ENCODE measurements at places on chromosomes 6 and 20. TPM values are rescaled to one million over a fixed set of nuclear protein-coding genes. Genes with fewer than 3 reads are reported as not detected.

The DOK5 gene
- 0.74 TPM for total RNA-seq

The NMBR gene
- not detected for total RNA-seq

The TOMM34 gene
- total RNA-seq = 12.8 TPM

The BMP2 gene
- total RNA-seq = 12.4 TPM

DNA sequence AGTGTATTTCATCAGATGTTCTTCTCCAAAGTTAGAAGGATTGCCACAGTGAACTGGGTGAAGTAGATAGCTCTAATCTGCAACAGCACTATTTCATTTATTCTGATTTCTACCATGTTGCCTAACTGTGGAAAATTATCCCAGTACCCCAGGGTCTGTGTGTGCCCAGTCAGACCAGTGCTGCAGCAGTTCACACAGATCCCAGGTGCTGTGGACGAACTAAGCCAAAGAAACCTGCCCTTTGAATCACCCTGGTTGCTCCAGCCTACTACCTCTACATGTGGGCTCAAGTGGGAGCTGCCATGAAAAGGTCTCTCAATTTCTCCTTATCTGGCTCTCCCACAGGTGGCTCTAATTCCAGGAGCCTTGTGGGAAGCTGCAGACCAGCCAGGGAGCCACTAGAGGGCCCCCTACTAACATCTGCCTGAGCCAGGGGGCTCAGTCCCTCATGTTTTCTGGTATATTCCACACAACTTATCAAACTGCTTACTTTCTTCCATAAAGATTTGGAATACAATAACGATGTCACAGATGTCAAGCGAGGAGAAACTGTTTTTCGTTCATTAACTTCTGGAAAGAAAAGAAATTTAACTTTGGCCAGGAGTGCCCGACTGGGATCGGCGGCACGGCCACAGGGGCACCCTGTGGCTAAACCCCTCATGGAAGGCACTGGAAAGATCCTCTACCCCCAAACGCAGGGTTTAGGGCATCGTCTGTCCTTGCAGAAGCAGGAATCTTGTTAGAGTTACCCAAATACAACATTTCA lies 31.6 kb upstream of the LY86 start:
- H3K27ac ChIP-seq = no peak overlapping the region
- peaks cover 5% of the 10 kb centered on the region for H3K4me1 ChIP-seq
- no peaks in the 10 kb centered on the region for H3K36me3 ChIP-seq
- no peaks in the 10 kb centered on the region for H3K27me3 ChIP-seq

- H3K4me1 ChIP-seq = peaks cover 7% of the 10 kb centered on the region
- H3K27ac ChIP-seq = no peak overlapping the region
- H3K4me3 ChIP-seq = no peak overlapping the region
- no peaks in the 10 kb centered on the region for H3K36me3 ChIP-seq
These were observed 632.9 kb downstream of the UTRN start for GRCh38 chr6:144918073-144918472.

DNA sequence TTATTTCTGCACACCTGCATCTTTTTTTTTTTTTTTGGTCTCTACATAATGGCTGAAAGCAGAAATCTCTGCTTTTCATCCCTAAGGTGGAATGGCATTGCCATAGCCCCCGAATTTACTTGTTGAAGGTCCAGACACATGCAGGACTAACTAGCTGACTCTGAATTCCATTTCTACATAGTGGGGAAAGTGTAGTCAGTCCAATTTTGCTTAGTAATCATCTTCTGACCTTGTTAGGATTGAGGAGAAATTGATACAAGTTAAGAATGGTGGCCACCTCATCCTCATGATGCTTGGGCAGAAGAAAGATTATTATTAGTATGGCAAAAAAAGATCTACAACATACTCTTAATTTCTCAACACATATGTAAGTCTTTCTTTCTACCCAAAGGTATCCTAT lies 16.4 kb upstream of the FAM83B start:
- H3K36me3 ChIP-seq = no peaks in the 10 kb centered on the region
- no peaks in the 10 kb centered on the region for H3K4me1 ChIP-seq
- H3K4me3 ChIP-seq = no peak overlapping the region

GRCh38 chr20:37490663-37491350 lies 30.2 kb upstream of the NNAT start:
- no peaks in the 10 kb centered on the region for H3K27me3 ChIP-seq
- no peak overlapping the region for H3K4me3 ChIP-seq
- H3K36me3 ChIP-seq = no peaks in the 10 kb centered on the region
- H3K4me1 ChIP-seq = no peaks in the 10 kb centered on the region
- H3K27ac ChIP-seq = no peak overlapping the region

- H3K36me3 ChIP-seq = no peaks in the 10 kb centered on the region
- H3K27ac ChIP-seq = no peak overlapping the region
- no peaks in the 10 kb centered on the region for H3K4me1 ChIP-seq
- H3K4me3 ChIP-seq = no peak overlapping the region
These were observed 238.1 kb upstream of the HS3ST5 start for GRCh38 chr6:114580882-114581281.

GRCh38 chr20:52993076-52993475 lies 20.9 kb downstream of the TSHZ2 start:
- peaks cover 11% of the 10 kb centered on the region for H3K4me1 ChIP-seq
- no peaks in the 10 kb centered on the region for H3K36me3 ChIP-seq
- DNase-seq = no peak
- H3K27ac ChIP-seq = no peak overlapping the region
- H3K27me3 ChIP-seq = no peaks in the 10 kb centered on the region

- no peaks in the 10 kb centered on the region for H3K27me3 ChIP-seq
- no peak overlapping the region for H3K27ac ChIP-seq
- no peaks in the 10 kb centered on the region for H3K4me1 ChIP-seq
- no peaks in the 10 kb centered on the region for H3K36me3 ChIP-seq
- no peak overlapping the region for H3K4me3 ChIP-seq
These were observed 17.0 kb upstream of the MRS2 start for GRCh38 chr6:24385536-24386269.

DNA sequence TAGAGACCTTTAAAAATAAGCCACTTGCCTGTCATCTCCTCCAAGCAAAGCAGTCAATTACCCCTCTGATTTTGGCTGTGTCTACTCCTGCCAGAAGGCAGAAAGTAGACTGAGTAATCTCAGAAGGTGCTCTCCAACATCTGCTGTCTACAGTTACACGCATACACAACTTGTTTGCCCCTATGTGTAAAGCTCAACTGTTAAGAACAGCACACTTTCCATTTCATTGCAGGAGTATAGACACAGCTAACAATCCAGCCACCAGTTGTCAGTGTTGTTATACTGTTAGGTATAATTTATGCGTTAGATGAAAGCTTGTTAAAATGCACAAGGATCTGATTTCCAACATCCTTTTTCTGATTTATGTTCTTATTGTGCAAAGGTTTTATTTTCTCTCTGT lies 88.2 kb downstream of the SAMD3 start:
- H3K27me3 ChIP-seq = no peaks in the 10 kb centered on the region
- H3K36me3 ChIP-seq = peaks cover 6% of the 10 kb centered on the region
- DNase-seq = no peak

- no peak overlapping the region for H3K27ac ChIP-seq
- H3K4me3 ChIP-seq = no peak overlapping the region
- no peak for DNase-seq
- peaks cover 5% of the 10 kb centered on the region for H3K4me1 ChIP-seq
- H3K27me3 ChIP-seq = no peaks in the 10 kb centered on the region
These were observed 49.8 kb upstream of the ENPP5 start for GRCh38 chr6:46220352-46221221.
